ENCODE measurements at places on chromosomes 1 and 21.

GRCh38 chr1:186212568-186213224, 162.4 kb downstream of the TPR start:
- DNase-seq, result no peak

DNA sequence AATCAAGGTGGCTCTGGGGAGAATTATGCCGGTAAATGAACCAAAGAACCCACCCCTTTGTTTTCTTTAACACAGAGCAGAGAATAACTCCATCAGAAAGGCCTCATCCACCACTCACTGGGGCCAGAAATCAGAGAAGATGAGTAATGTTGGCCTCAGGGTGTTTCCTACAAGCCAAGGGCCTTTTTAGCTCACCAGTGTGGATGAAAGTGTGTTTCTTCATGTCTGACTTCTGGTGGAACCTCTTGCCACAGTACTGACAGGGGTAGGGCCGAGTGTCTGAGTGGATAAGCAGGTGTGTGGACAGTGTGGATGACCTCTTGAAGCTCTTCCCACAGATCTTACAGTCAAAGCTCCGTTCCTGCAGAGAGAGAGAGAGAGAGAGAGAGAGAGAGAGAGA, 8.3 kb downstream of the GFI1 start:
- no peak for DNase-seq

- DNase-seq, result no peak
Measured at GRCh38 chr1:55129194-55129728, 85.9 kb downstream of the USP24 start.

DNA sequence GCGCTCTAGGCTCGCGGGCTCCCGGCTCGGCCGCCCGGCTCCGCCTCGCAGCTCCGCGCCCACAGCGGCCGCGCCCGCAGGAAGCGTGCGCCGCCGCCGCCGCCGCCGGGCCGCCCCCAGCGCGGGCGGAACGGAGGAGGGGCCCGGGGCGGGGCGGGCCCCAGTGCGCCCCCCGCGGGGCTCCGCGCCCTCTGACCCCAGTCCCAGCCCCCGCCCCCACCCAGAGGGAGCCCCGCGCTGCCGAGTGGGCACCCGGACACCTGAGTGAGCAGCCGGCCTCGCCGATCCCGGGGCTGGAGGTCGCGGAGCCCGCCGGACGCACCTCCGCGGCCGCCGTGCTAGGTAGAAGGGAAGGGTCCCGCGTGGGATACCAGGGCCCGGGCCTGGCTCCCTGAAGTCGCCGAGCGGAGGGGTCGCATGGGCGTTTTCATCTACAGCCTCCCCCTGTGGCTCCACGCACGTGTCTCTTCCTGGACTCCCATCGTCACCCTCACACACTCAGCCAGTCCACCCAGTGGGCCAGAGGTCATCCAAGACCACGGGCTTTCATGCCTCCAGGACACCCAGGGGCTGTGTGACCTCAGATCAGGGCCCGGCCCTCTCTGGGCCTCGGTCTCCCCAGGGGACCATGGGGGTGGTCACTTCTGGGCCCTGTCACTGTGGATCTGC, at the start of gene SDC3:
Gene SDC3 (minus strand): TSS at position 63 of the 669 bp plus-strand sequence. CDS start 172 bp downstream, outside the sequence.
- no peak for DNase-seq

DNA sequence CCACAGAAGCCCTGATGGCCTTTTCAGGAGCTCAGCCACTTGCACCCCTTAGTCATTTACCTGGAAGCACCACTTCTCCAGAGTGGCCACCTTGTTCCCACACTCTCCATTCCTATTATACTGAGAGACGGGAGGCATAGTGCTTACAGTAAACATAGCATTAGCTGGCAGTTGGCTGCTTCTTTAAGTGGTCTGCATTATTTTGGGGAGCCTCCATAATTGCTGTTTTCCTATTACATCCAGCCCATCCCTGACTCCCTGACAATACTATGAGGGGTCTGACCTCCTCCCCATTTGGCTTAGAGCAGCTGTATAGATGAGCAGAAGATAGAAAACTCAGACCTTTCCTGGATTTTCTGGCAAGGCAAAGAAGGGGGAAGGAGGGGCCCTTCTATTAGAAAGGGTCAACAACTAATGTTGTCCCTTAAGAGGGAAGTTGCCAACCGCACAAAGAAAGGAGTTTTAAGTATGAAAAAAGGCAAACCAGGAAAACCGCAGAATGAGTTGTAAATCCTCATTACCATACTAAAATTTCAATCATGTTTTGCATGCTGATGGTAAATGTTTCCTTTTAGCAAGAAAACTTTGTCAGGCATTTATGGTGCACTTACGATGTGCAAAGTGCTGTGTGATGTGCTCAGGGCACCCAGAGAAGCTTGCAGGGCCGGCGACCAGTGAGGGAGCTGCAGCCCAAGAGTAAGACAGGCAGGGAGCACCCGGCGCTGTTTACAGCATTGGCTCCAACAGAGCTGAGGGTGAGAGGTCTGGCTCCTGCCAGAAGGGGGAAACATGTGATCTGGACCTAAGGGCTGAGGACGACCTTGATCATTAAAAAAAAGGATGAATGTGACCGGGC, 167.3 kb downstream of the ZZZ3 start:
- no peak for DNase-seq

DNA sequence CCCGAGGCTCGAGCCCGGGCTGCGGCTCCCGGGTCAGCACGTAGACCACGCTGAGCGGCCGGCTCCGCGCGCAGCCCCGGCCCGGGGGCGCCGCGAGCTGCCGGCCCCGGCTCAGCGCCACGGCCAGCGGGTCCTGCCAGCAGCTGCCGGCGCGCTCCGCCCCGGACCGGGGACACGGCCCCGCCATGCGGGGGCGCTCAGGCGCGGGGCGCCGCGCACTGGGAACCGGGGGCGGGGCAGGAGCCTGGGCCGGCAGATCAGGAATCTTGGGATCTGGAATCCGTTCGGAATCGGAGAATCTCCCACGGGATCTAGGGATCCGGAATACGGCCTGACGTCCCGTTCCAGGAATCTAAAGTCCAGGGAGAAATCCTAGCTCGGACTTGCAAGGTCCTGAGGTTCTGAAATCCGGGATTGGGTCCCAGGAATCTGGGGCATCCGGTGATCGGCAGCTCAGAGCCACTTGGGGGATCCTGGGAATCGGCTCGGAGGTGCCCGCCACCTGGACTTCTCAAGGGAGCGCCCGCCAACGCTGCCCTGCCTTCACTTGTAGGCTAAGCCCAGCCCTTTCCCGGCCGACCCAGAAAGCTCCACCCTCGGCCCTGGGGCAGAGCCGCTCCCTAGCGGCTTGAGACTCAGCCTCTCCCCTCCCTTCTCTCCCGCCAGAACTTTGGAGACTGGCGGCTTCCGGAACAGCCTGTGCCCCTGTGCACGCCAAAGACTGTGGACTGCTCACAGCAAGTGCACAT, at the start of gene MAP3K6:
Gene MAP3K6 (minus strand): TSS at position 551 of the 749 bp plus-strand sequence. CDS start 364 bp downstream, at position 187.
- DNase-seq, result peak; percentile 95
